Sigmoid colon (tissue), 7 donors: ENCODE measurements at places on chromosomes 7 and 10. TPM values are rescaled to one million over a fixed set of nuclear protein-coding genes. Genes with fewer than 3 reads are reported as not detected.

GRCh38 chr10:34655286-34656170, 159.6 kb downstream of the PARD3 start:
- H3K36me3 ChIP-seq = no peaks in the 10 kb centered on the region
- H3K4me3 ChIP-seq = no peak overlapping the region
- peaks cover 64% of the 10 kb centered on the region for H3K4me1 ChIP-seq
- DNase-seq = no peak

GRCh38 chr10:79400146-79401004, 45.0 kb downstream of the ZCCHC24 start:
- H3K27ac ChIP-seq = no peak overlapping the region
- H3K27me3 ChIP-seq = no peaks in the 10 kb centered on the region
- H3K36me3 ChIP-seq = no peaks in the 10 kb centered on the region
- no peak overlapping the region for H3K4me3 ChIP-seq

Gene SEMA3D
- 3.8 TPM for total RNA-seq

GRCh38 chr7:91267171-91267955, 3.1 kb downstream of the FZD1 start:
- H3K4me1 ChIP-seq = peaks cover 15% of the 10 kb centered on the region
- DNase-seq = peak; percentile 70
- no peaks in the 10 kb centered on the region for H3K36me3 ChIP-seq
- no peaks in the 10 kb centered on the region for H3K27me3 ChIP-seq
- peak overlapping the region; percentile 88 for H3K4me3 ChIP-seq
- H3K27ac ChIP-seq = peak overlapping the region; percentile 98

Gene PNLIPRP3
- not detected for total RNA-seq

DNA sequence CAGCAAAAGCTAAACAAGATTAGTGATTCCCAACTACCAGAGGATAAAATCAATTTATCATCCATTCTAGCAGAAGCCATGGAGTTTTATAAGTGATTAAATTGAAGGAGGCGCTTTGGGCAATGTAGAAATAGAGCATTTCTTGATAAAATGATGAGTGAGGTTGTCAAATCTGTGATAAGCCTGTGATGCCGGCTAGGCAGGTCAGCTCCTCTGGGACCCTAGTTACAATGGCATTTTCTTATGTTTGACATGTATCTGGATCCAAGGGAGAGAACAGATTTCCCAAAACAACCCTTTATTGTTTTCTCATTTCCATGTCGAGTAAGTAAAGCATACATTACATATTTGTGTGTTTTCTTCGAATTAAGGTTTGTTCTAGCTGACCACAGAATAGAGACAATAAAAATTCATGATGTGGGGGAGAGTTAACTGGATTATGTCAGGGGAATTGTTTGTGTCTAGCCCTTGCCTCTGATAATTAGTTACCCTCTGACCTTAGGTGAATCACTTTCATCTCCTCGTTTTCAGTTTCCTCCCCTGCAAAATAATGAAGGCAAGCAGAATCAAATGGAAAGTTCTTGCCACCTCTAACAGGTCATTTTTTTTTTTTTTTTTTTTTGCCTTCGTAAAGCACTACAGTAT, 378.5 kb downstream of the CNTNAP2 start:
- H3K4me3 ChIP-seq = no peak overlapping the region
- no peak overlapping the region for H3K27ac ChIP-seq
- no peak for DNase-seq
- no peaks in the 10 kb centered on the region for H3K4me1 ChIP-seq
- H3K27me3 ChIP-seq = no peaks in the 10 kb centered on the region

Gene AKR1C8
- not detected for total RNA-seq

Gene MMD2
- total RNA-seq = 0.71 TPM

Gene CALHM2
- total RNA-seq = 42.8 TPM

Gene PRRT4
- 1.1 TPM for total RNA-seq

DNA sequence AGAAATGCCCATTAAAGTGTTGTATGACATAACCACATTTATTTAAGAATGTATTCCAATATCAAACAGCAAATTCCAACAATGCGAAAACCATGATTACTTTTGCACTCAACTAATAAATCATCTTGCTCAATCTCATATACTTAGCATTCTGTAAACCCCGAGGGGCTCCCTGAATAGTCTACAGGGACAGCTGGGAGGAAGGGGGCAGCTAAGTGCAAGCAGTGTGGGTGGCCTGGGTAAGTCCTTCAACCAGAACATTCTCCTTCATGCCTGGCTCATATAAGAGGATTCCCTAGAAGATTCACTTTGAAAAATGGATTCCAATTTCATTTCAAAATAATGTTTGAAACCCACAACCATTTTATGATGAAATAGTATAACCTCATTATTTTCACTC, 355.5 kb downstream of the CDC14C start:
- H3K4me1 ChIP-seq = no peaks in the 10 kb centered on the region
- H3K4me3 ChIP-seq = no peak overlapping the region
- no peaks in the 10 kb centered on the region for H3K27me3 ChIP-seq
- no peak overlapping the region for H3K27ac ChIP-seq
- DNase-seq = no peak

Gene VKORC1L1
- total RNA-seq = 20.3 TPM

DNA sequence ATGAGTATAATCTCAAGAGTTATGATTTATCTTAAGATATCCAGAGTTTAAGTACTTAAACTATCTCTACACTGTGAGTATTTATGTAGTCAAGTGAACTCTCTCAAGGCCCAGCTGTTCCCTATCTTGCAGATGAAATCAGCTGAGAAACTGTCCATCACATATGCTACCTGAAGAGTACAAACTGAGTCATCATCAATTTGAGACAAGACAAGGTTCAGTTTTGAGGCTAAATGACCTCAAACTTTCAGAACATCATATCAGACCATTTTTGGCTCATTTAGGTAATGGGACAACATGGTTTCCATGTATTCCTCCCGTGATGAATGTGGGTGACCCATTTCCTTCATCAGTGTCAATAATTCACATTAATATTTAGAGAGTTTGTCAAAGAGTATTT, 53.1 kb upstream of the AUTS2 start:
- no peak overlapping the region for H3K4me3 ChIP-seq
- no peaks in the 10 kb centered on the region for H3K36me3 ChIP-seq
- no peak for DNase-seq
- H3K27me3 ChIP-seq = no peaks in the 10 kb centered on the region

DNA sequence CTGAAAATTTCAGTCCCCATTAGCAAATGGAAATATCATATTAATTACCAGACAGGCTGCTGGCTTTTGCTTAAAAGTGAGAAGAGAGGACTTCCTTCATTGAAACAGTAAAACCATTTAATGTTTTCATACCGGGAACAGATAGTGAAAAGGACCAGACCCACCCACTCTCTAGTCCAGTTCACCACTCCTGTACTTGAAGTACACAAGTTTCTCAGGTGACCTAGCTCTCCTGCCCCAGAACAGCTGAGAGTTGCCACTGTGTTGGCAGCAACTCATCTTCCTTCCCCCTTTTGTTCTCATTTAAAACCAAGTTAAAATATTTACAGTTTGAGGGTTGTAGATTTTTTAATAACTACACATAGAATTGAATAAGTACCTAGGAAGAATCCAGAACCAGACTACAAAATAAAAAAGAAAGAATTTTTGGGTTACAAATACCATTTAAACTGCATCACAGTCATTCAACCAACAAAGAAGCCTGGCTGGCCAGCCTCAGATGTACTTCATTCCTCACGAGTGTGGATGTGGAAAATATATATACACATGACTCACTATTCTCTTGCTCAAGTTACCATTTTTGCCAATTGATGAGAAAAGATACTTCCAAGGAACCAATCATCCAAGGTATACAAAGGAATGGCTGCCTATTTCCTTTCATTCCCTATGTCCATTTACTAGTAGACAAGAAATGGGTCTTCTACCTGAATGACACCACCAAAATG, 68.1 kb downstream of the VPS41 start:
- no peaks in the 10 kb centered on the region for H3K27me3 ChIP-seq
- no peaks in the 10 kb centered on the region for H3K4me1 ChIP-seq
- DNase-seq = no peak
- H3K4me3 ChIP-seq = no peak overlapping the region
- no peaks in the 10 kb centered on the region for H3K36me3 ChIP-seq
- no peak overlapping the region for H3K27ac ChIP-seq

Gene HOXA10
- total RNA-seq = 55.9 TPM

DNA sequence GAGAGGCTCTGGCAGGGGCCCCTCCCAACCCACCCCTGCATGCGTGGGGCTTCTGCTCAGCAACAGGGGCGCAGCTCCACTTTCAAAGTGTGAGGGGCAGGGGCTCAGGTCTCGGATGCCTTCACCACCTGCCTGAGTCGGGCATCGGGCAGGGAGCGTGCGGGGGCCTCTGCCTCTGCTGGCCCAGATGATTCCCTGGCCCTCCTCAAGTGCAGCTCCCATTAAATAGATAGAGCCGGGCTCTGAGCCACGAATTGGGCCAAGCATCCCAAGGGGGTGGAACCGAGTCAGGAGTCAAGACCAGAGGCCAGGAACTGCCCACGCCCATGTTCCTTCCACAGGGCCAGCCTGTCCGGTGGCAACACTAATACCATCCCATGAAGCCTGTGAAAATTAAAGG, 108.9 kb upstream of the FAM20C start:
- DNase-seq = peak; percentile 55
- no peaks in the 10 kb centered on the region for H3K36me3 ChIP-seq
- H3K27me3 ChIP-seq = no peaks in the 10 kb centered on the region
- no peak overlapping the region for H3K27ac ChIP-seq
